Frontal cortex (tissue), 4 donors: ENCODE measurements at places on chromosomes 7 and 10.

- DNase-seq, result no peak
Measured at GRCh38 chr10:126224967-126225671, 163.2 kb downstream of the ADAM12 start.

DNA sequence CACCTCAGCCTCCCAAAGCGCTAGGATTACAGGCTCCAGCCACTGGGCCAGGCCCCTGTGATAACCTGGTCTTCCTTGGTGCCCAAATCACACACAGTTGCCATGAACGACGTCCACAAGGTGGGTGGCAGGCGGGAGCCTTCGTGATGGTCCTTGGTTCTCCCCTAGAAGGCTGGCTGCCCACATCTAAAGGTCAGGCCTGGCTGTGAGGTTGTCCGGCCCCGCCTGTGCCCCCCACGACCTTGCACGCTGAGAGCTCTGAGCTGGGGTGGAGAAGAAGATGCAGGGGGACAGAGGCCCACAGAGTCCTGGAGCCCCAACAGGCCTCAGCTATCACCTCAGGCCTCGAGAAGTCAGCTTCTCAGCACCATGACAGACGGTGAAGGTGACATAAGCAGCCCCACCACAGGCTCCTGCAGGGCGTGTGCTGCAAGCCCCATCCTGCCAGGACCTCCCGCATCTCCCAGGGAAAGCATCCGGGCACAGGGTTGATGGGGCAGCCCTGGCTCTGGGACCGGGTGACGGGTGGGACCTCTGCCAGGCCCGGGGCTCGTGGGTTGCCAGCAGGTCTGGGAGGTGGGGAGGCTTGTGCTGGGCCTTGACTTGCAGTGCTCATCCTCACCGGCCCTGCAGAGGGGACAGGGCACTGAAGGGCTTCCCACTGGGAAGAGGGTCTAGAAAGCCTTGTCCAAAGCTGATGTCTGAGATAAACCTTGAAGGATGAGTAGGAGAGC, 217.4 kb downstream of the WDR37 start:
- no peak for DNase-seq

DNA sequence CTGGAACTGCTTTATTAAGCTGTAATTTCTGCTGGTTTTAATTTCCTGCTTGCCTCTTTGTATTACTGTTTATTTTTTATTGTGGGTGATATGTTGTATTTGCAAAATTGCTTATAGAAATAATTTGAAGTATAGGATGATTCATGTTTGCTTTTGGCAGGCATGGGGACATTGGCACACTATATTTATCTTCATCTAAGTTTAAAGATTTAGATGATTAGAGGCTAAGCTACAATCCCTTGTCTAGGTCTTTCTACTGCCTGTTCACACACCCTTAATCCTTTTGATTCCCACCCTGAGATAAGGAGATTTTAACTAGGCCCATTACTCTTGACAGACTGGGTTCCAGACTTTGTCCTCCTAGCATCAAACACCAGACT, 182.8 kb upstream of the KAT6B start:
- no peak for DNase-seq

DNA sequence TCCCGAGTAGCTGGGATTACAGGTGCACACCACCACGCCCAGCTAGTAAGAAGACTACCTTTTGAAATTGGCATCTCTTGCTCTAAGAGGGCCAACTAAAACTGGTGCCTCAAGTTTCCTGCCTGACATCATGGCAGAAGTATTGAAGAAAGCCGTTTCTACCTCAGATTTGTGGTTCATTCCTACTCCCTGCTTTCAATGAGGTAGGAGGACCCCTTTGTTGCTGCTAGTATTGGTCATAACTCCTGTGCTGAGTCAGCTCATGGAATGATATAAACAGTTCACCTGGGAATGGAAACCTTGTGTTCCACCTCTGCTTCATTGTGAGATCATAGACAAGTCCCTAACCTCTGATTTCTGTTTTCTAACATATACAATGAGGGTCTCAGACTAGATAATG, 82.8 kb downstream of the CDK6 start:
- DNase-seq, result no peak

DNA sequence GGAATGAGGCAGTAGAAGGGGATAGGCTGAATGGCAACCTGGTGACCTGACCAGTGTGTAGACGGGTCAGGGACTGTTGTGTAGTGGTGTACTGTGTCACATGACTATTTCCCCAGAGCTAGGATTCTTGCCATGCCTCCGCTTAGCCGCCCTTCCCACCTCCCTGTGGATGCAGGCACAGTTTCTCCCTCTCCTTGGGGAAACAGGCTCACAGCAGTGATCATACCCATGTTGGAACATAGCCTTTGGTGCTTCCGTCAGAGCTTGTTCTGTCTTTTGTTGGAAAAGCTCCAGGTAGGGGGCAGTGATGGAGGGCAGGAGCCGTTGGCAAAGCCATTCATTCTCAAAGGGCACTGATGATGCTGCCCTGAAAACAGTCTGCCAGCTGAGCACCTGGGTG, 44.3 kb downstream of the OGDH start:
- no peak for DNase-seq

- DNase-seq, result no peak
Measured at GRCh38 chr10:95526044-95526443, 35.1 kb downstream of the SORBS1 start.

DNA sequence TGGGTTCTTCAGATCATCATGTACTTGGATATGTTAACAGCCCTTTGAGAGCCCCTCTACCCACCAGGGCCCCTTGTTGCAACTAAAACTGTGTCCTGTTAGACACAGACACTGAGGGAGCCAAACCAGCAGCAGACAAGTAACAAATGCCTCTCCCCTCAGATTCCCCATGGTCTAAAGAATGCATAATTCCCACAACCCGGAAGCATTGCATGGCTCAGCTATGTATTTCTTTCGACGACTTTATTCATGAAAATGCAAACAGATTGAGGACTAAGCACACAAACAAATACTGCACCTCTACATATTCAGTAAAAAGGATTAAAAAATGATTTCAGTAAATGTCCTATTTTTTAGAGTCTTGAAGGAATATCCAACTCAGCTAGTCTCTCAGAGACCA, 70.1 kb upstream of the HECW1 start:
- no peak for DNase-seq

DNA sequence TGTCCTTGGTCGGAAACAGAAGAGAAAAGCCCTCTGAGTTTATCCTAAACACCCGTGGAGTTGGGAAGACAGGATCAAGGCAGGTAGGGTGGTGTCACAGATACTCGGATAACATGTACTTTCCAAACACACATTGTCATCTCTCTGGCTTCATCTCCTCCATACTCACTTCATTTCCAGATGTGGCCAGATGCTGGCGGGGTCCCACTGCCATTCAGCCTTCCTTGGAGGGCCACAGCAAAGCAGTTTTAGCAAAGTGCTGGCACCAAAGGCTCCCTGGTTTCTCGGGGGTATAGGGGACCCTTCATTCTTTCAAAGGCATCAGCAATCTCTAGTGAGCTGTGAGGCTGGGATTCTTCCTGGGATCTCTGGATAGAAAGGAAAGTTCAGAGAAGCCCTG, 539.5 kb downstream of the TCERG1L start:
- DNase-seq, result no peak

- DNase-seq, result no peak
Measured at GRCh38 chr10:58262766-58263165, 4.9 kb downstream of the IPMK start.

DNA sequence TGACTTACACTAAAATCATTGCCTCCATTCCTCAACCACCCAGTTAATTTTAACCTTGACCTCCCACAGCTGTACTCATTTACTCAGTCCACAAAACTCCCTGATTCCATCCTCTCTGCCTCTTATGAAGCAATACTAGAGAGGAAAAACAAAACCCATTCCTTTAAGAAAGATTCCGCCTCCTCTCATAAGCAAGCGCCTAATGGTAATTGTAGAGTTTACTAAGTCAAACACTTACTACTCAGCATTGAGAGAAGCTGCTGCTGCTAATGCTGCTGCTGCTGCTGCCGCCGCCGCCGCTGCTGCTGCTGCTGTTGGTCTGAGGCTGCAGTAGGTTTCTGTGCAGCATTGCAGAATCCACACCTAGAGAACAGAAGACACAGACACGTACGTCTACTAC, 2.1 kb upstream of the ADD3 start:
- DNase-seq, result no peak

DNA sequence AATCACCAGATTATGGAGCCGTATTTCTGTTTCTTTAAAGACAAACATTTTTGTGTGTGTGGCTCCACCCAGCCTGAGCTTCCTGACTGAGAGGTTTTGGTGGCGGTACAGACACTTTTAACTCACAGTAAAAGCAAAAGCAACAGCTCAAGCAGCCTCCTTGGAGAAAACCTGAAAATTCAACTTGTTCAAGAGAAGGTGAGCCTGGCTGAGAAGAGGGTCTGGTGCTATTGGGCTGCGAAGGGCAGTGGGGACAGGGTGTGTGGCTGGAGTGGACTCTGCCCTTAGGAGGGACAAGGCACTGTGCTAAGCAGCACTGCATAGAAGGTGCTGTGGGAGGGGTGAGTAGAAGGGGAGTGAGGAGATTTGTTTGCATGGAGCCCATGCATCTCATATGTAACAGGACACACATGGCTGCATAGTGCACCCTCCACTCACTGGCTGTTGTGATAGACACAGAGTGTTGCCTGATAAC, at the start of gene GIMAP7:
GIMAP7 (plus strand) TSS at position 125 of the 475 bp plus-strand sequence. CDS start 5,103 bp downstream, outside the sequence.
- DNase-seq, result no peak

DNA sequence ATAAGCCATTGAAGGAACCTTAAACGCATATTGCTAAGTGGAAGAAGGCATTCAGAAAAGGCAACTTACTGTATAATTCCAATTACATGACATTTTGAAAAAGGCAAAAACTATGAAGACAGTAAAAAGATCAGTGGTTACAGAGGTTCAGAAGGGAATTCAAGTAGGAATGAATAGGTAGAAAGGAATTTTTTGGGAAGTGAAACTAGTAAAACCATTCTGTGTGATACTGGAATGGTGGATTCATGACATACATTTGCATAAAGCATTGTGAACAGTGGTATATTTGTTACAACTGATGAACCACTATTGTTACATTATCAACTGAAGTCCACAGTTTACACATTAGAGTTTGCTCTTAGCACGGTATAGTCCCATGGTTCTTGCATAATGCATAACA, 114.2 kb upstream of the GPR22 start:
- no peak for DNase-seq

DNA sequence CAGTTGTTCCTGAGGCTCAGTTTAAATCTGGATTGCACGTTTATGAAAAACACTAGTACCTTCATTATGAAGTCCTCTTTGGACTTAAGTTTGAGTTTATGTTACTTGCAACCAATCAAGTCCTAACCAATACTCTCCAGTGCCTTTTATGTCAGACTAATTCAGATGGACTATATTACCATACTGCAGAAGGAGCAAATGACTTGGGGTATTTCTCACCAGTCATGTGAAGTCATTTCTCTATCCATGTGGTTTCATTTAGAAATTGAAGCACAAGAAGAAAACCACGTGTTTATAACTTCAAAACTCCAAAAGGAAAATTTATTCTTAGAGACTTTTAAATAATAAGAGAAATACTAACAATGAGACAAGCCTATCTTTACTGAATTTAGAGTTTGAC, 201.6 kb downstream of the MBL2 start:
- DNase-seq, result no peak

DNA sequence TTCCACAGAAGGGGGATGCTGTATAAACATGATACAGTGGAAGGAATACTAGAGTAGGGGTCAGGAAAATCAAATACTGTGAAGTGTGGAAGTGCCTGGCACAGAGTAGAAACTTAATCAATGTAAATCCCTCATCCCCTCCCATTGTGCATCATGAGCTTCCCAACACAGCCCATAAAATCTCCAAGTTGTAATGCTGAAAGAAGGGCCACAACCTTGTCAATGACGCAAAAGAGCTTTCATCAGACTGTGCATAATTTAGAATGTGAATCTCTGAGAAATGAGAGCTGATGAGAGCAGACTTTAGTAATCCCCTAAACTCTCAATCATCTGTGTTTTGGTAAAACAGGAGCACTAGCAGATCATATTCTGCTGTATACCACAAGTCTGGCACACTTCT, 105.2 kb upstream of the IMMP2L start:
- DNase-seq, result no peak

DNA sequence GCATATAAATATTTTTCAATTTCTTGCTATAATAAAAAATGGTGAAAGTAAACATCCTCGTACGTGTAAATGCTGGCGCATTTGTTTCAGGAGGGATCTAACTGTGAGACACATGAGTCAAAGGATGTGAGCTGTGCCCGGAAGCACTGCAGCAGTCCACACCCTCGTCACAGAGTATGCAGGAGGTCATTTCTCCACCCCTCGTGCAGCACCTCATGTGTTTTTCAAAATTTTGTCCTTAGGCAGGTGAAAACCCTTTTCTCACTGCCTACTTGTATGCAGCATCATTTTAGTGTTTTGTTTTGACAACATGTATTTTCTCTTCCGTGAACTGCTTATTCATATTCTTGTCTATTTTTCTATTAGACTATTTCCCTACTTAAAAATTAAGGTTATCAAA, 162.7 kb downstream of the AVL9 start:
- no peak for DNase-seq

- DNase-seq, result no peak
Measured at GRCh38 chr10:106911096-106911495, 253.4 kb downstream of the SORCS1 start.

- DNase-seq, result no peak
Measured at GRCh38 chr7:47008461-47008860, 573.5 kb downstream of the TNS3 start.

DNA sequence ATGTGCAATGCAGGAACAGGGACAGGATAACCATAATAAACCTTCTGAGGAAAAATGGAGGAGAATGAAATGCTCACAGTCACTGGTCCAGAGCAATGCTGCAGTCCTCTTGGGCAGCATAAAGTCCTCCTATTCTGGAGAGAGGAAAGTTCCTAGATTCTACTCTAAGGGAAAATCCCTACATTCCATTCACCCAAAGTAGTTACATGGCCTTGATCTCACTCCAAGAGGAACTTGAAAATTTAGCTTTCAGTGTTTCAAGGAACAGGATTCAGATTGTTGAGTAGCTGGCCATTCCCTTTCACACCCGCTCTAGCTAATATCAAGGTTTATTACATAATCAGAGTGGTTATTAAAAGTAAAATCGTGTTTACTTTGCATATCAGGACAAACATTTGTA, 168.3 kb downstream of the CHRM2 start:
- no peak for DNase-seq

- no peak for DNase-seq
Measured at GRCh38 chr10:94123258-94123995, 129.7 kb downstream of the PLCE1 start.

GRCh38 chr7:150969475-150969874, 8.6 kb downstream of the KCNH2 start:
- no peak for DNase-seq

DNA sequence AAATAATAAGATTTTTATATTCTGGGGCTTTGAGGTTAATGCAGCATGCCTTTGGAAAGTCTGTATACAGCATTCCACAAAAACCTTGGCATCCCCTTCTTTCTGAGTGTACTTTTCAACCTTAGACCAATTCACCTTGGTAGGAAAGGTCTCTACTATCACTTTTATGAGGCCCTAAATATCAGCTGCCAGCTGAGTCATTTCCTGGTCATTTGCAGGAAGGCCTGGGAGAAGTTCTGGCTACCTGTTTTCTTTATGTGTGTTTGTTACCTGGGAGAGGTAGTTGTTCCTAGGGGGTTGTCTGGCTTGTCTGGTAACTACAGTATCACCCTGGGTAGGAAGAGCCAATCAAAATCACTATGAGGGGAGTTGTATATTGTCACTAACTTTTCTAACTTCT, 4.1 kb downstream of the SPAM1 start:
- no peak for DNase-seq
